ENCODE measurements at places on chromosomes 16 and 17.
A peak's percentile ranks its signal among the peaks of the same experiment; 100 is the strongest.

- no peak for DNase-seq
These were observed 10.7 kb upstream of the PECAM1 start for GRCh38 chr17:64401244-64401860.

- peak; percentile 43 for DNase-seq
These were observed 244.0 kb downstream of the TMEM114 start for GRCh38 chr16:8346294-8346693.

DNA sequence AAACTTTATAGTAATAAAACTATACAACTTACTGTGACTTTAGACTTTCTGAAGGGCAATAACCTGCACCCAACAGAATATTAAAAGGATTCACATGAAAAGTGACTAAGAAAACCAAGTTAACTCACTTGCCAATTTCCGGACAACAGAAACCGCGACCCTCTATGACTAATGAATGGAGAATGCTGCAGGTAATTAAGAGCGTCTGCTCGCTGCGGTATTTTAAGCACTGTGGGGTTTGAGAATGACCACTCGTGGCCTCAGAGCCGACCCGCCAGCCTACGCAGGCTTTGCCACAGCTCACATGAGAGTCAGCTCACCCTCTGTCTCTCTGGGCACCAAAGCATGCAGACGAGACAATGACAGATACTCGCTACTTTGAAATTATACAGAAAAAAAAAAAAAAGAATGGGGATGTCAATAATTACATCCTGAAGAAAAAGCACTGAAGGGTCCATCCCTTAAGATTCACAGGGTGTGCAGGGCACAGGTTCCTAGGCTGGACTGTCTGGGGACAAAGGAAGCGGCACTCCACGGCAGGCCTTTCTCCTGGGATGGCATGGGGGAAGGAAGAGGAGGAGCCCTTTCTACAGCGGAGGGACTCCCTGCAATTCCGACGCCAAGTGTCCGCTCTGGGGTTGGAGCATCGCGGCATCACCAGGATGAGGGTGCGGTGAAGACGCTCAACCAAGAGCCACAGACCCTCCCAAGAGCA lies 35.0 kb downstream of the ZCCHC14 start:
- no peak for DNase-seq

DNA sequence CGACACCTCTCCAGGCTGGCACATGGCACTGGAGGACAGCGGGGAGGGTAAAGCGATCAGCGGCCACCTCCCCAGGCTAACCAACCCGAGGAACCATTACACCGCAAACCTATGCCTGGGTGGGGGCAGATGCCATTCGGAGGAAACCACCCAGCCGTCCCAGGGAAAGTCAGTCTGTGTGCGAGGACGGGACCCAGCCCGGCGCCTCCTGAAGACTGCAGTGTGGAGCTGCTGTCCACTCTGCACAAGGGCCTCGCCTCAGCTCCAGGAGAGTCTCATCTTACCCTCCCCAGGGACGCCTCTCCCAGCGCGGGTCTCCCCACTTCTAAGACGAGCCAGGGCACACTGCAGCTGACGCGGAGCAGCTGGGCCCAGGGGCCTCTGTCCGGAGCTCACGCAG lies 8.0 kb downstream of the SLC38A10 start:
- DNase-seq: no peak

DNA sequence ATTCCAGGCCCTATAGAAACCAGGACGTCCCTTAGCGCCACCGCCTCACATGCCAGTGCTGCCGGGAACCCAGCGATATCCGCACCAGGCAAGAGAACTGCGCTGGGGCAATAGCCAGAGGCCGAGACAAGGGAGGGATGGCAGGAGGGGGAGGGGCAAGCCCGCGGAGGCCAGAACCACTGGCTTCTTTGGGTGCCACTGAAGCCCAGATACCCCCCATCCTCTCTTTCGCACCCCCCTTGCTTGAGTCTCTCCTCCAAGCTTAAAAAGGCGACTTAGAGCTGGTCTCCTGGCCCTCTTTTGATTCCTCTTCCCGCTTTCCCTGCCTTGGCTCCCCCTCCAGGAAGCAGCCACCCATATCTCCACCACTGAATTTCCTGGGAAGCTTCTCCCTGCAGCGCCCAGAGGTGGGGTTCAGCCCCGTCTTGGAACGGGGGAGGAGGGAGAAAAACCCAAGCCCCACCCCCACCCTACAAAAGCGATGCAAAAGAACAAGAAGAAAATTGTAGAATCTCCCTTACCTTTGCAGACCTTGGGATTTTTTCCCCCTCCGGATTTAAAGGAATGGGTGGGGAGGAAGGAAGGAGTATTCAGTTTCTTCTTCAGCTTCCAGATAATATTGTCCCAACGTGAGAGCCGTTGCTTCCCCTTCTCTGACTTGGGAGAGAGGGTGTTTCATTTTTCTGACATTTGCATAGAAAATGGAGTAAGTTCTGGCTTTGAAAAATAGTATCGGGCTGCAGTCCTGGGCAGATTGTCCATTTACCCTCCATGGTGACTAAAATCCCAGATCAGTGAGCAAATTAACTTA lies 622 bp downstream of the HOXB6 start:
- DNase-seq: no peak

DNA sequence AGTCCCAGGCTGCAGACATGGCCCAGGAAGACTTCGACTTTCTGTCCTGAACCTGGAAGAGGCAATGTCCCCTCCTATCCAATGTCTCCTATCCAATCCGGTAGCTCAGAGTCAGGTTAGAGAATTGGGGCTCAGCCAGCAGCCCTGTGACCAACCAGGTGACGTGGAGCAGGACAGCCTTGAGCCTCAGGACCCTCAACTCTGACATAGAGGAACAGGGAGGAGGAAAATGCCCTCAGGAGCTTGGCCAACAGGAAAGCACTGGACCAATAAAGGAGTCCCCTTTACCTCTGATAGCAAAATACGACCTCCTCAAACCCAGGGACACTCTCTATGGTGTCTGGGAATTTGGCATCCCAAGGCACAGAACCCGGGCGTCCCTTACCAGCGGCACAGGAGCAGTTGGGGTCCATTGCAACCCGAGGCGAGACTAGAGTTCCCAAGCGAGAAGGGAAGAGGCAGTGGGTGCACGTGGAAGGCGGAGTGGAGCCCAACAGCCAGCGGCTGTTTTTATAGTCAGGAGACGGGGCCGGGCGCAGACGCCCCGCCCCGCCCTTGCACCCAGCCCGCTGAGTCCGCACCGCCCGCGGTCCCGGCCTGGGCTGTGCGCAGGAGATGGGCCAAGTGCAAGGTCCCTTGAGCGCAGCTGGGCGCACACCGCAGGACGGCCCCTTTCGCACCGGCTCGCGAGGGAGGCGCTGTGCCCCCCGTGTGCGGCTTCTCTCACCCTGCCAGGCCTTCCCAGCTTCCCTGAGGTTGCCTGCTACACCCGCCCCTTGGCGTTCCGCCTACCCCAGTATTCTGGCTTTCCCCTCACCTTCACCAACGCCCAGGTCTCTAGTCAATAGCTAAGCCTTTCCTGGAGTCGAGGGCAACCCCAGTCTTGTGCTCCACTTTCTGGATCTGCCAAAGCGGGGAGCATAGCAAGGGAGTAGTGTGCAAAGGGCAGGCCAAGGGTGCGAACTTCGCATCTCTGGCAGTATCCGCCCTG lies at the start of gene MT1G:
TSS of gene MT1G (minus strand) at position 485 of the 991 bp plus-strand sequence. CDS start at position 413, 72 bp downstream.
- DNase-seq: no peak
